Activated CD8-positive, alpha-beta memory T cell treated with anti-CD3 and anti-CD28 coated beads, Interleukin-2, amount 10 ng/mL, durations not matched to agents 7 days and 5 days (primary cell): ENCODE measurements at places on chromosomes 2 and 18.

DNA sequence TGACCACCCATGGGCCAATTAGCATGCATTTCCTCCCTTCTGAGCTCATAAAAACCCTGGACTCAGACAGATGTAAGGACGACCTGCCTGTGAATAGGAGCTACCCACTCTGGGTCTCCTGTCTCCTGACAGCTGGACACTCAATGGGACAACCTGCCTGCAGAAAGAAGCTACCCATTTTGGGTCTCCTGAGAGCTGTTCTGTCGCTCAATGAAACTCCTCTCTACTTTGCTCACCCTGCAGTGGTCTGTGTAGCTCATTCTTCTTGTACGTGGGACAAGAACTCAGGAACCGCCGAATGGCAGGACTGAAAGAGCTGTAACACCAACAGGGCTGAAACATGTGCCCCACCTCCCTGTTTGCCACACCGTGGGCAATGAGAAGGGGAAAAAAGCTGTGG is 60.3 kb upstream of the DYNC1I2 start:
- no peak for DNase-seq

DNA sequence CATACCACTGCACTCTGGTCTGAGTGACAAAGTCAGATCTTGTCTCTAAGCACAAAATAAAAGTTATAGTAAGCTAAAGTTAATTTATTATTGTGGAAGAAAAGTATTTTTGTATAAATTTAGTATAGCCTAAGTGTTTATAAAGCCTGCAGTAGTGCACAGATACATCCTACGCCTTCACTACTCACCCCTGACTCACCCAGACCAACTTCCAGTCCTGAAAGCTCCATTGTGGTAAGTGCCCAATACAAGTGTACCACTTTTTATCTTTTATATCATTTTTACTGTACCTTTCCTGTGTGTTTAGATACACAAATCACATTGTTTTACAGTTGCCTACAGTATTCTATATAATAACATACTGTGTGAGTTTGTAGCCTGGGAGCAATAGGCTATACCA is 57.5 kb downstream of the UBE2E3 start:
- no peak for DNase-seq

DNA sequence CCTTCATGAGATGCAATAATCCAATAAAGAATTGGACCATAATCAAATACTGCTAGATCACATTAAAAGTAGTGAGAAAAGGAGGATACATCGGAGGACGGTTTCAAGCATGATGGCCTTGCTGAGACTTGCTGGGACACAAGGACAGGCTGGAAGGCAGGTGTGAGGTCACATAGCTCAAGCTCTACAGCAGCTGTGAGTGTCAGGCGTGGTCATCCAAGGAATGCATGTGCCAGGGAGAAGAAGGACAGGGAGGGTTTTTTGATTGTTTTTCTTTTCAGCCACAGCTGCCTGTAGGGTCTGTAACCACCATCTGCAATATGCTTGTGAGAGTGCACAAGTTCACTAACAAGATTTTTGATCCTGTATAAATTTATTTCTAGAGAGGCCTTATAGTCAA is 57.6 kb downstream of the BMP10 start:
- DNase-seq = no peak

DNA sequence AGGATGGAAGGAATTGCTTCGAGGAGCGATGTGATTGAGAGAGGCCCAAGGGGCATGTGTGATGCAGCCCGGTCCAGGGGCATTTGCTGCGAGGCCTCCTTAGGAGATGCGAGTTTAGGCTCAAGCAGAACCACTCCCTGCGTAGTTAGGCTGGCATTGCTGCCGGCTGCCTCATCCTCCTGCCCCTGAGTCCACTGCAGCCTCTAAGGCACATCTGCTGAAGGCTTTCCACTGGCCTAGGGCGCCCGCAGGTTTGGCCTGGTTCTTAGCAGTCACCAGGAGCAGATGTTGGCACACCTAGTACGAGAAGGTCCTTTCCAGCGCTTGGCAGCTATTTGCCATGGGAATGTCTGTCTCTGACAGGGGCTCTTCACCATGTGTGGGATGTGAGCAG is 20.7 kb downstream of the INPP5D start:
- DNase-seq = no peak

- DNase-seq = no peak
Observed at GRCh38 chr18:80233899-80234298, 13.4 kb downstream of the PARD6G start.

- DNase-seq = no peak
Observed at GRCh38 chr2:31440764-31441163, 26.2 kb upstream of the XDH start.

- no peak for DNase-seq
Observed at GRCh38 chr2:39851651-39852110, 72.6 kb upstream of the THUMPD2 start.

DNA sequence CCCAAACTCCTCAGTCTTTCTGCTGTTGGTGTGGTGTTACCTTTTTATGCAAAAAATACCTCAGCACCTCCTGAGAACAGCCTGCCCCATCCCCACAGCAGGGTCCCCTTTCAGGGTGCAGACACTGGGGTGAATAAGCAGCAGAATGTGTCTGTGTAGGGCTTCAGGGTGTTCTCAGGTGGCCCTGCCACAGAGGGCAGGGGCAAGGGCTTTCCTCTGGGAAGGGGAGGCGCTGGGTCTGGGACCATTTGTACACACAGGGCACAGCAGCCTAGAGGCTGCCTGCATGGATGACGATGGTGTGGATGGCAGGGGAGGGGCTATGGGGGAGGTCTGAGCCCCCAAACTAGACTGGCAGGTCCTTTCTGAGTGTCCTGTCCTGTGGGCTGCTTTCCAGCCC is 2.6 kb downstream of the HAAO start:
- no peak for DNase-seq

- no peak for DNase-seq
Observed at GRCh38 chr18:9766076-9766481, 58.0 kb downstream of the RAB31 start.

GRCh38 chr2:226720948-226721347 is 78.7 kb downstream of the IRS1 start:
- no peak for DNase-seq

GRCh38 chr2:105329197-105329554 is 359 bp downstream of the TGFBRAP1 start:
- DNase-seq = peak; percentile 46

DNA sequence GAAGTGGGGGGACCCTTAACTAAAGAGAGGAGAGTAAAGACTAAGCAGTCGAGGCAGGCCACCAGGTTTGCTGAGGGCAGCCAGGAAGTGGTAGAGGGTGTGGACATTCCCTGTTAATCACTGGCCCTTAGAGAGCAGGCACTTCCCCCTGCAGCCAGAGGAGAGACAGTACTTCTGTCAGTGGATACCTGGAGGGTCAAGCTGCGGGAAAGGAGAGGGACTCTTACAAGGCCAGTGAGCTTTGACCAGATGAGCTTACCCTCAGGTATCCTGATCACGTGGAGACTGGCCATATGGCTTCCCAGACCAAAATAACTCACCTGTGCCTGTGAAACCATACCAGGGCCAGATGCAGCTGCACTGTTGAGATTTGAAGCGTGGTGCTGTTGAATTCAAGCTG is 28.6 kb downstream of the ITGA6 start:
- no peak for DNase-seq

DNA sequence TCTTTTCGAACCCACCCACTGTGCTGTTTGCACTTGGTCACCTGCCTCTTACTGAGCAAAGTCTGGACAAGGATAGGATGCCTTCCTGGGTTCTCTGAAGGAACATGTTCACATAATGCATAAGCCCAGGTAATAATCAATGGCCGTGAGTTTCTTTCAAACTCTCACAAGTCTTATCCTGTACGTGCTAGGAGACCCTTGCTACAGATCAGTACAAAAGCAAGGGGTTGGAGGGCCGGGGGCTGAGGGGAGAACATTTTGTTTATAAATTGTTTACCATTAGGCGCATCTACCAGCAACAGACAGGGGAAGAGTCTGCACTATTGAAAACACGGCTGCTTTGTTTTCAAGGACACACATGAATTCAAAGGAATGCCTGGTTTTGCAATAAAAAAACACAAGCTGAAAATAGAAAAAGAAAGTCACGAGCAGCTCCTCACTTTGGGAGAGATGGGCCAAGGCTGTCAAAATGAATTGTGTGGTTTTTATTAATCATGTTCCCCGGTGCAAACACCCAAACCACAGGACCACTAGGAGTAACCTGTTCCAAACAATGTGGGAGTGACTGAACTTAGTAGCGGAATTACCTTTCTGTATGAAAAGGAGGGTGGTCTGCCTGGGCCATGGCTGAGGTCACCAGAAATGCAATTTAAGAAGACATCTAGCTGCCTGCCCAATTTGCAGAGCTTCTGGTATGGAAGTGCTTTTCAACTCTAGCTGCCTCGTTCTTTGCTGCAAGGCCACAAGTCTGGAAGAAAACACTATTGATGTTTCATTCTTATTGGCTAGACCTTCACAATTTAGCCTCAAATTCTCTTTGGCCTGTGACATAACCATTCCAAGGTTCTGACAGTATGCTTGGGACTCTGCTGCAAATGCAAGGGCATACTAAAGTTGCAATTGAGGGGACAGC is 73.5 kb downstream of the CCBE1 start:
- no peak for DNase-seq

DNA sequence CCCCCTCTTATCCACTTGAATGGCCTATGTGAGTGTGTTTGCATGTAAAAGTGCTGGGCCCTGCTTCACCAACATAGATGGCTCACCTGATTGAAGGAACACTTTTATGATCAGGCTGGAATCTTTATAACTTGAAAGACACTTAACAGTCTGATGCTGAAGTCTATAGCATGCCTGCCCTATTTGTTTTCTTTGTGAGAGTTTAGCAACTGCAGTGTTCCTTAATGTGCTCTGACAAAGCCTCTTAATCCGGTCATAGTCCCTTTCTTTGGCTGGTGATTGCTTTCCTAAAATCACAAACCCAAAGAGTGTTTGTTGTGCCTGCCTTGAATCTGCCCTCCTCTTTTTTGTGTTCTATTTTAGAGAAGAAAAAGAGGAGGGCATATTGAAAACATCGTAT is 1382.8 kb upstream of the CELF4 start:
- no peak for DNase-seq

- DNase-seq = no peak
Observed at GRCh38 chr2:102141970-102142828, at the start of gene IL1R1. Gene IL1R1, plus strand, starts transcription at chr2:102142746. Its CDS starts 14,979 bp downstream, at chr2:102157725.

- no peak for DNase-seq
Observed at GRCh38 chr2:189782221-189782671, 1.9 kb downstream of the ORMDL1 start.

GRCh38 chr2:191435141-191435540 is 189.9 kb downstream of the MYO1B start:
- no peak for DNase-seq

GRCh38 chr2:59654710-59655109 is 898.7 kb downstream of the BCL11A start:
- DNase-seq = no peak

GRCh38 chr2:8885449-8886201 is 48.2 kb upstream of the KIDINS220 start:
- DNase-seq = no peak

DNA sequence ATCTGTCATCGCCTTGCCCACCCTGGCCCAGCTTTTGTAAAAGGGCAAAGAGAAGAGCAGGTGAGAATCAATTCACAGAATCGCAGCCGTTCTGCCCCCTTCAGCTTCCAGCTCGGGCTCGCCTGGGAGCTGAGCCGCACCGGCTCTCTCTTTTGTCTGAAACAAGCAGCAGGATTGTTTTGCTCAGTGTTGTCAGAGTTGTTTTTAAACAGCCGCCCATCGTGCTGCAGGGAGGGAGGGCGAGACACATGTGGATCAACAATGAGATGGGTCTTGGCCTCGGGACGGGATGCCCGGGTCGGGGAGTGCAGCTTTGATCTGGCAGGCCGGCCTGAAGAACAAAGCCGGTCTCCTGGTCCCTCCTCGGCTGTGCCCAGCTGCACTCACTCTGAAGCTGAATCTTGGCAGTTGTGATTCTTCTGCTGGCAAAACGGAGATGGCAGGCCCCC is 39.7 kb upstream of the HDAC4 start:
- no peak for DNase-seq

- DNase-seq = peak; percentile 73
Observed at GRCh38 chr2:74843899-74844298, 10.0 kb downstream of the HK2 start.

- DNase-seq = no peak
Observed at GRCh38 chr2:40439473-40439872, 12.4 kb downstream of the SLC8A1 start.

GRCh38 chr2:163455815-163456214 is 280.0 kb downstream of the FIGN start:
- DNase-seq = no peak

DNA sequence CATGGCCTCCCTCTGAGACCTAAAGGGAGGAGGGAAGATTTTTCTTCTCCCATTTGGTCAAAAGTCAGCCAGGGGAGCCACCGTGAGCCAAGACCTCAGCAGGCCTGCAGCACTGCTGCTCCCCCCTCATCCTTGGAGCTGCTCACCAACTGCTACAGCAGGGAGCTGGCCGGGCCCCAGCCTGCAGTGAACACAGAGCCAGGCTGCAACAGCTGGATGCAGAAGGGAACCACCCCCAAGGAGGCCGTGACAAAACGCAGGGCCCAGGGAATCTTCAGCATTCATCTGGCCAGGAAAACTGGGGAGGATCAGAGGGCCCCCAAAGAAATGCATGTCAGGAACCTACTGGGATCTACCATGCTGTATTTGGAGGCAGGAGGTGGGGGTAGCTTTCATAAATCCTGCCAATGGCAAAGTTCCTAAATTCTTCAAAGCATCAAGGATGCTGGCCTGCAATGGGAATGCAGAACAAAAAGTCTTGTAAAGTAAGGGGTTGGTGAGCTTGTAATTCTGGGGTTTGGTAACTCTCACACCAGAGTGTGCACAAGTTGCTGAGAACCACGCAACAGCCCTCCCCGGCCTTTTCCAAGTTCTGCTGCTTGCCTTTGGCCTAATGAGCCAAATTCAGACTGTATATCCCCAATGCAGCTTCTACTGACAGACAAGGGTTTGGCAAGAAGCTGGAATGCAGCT is 61.0 kb downstream of the CACNB4 start:
- DNase-seq = no peak

GRCh38 chr18:49819071-49819662 is 5.8 kb upstream of the ACAA2 start:
- no peak for DNase-seq

GRCh38 chr18:56009411-56009810 is 421.4 kb upstream of the TCF4 start:
- no peak for DNase-seq

DNA sequence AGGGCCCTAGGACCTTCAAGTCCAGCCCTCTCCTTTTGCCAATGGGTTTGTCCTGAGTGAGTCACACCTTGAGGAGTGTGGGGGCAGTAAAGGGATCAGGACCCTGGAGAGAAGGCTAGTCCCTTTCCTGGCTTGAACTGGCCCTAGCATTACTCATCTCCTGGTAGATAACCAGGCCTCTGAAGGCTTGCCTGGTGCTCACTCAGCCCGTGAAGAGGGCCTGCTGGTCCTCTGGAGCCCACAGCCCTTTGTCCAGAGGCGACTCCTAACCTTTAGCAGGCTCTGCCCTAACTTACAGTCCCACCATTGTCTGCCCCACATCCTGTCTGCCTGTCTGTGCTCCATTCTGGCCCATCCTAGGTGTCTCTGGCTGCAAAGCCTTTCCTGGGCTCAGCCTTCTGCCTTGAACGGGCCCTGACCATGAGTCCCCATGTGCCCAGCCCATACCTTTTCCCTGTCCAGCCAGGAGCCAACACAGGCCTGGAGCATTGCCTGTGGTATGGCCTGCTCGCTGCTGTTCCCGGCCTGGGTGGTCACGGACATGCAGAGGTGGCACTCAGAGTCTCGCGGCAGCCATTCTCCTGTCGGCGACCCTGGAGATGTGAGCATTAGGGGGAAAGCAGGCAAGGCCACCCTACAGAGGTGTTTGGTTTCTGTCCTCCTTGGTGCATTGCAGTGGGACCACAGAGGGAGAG is 5.0 kb downstream of the SFTPB start:
- no peak for DNase-seq

- no peak for DNase-seq
Observed at GRCh38 chr2:240306185-240306584, 129.3 kb upstream of the GPC1 start.
